ENCODE measurements at places on chromosomes 5 and 9. TPM values are rescaled to one million over a fixed set of nuclear protein-coding genes. Genes with fewer than 3 reads are reported as not detected.

The ZCCHC9 gene
- 29.8 TPM for total RNA-seq

The FCN2 gene
- not detected for total RNA-seq

- DNase-seq: no peak
These were observed 126.1 kb upstream of the RETREG1 start for GRCh38 chr5:16742938-16743337.

GRCh38 chr9:136436055-136436634, 3.5 kb downstream of the INPP5E start:
- no peak for DNase-seq

DNA sequence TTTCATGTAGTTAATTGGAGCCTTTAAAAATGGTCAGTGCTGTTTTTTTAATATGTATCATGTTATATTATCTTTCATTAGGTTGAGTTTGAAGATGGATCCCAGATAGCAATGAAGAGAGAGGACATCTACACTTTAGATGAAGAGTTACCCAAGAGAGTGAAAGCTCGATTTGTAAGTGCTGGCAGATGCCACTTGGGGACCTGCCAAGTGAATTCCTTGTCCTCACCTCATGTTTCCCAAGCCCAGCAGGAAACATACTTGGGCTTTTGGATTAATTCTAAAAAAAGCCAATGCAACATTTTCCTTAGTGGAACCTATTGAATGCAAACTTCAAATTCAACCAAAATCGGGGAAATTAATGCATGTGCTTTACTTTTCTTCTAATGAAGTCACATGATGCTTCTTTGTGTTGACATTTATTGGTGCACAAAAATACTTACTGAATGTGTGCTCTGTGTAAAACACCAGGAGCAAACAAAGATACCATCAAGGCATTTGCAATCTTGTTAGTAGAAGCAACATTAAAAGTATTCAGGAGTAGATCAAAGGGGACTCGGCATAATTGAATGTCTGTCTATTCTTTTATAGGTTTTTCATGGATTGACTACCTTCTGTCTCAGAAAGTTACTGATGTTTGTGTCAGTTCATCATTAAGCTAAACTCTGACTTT, 412.1 kb downstream of the KDM4C start:
- no peak for DNase-seq

DNA sequence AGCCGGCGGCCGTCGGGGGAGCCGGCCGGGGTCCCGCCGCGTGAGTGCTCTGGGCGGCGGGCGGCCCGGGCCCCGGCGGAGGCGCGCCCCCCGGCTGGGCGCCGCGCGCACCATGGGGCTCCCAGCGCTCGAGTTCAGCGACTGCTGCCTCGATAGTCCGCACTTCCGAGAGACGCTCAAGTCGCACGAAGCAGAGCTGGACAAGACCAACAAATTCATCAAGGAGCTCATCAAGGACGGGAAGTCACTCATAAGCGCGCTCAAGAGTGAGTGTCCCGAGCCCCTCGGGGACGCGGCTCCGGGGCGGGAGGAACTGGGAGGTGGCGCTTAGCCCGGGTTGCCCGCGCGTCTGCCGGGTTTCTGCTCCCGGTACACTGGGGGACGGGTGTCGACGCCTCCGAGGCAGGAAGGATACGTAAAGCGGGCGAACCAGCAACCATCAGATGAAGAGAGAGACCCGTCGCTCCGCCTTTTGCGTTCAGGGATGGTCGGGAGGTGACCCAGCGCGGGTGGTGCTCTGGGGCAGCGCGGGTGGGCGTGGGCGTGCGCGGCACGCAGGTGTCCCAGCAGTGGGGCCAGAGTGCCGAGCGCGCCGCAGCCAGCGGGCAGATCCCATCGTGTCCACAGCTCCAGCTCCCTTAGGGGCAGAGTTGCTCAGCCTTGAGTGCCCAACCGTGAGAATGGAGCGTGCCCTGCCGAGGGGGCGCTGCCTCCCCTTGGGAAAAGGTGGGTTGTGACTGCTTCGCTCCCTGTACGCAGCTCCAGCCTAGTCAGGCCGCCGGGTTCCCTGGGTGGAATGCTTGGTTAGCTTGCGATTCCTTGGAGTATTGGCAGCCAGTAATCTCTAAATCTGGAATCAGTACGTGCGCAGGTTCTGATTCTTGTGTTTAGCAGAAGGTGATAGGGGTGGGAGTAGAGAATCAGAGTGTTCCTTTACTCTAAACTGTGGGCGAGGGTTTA, 753 bp downstream of the ARHGAP26 start:
- DNase-seq: peak; percentile 43

All from foreskin keratinocyte (primary cell).